ENCODE measurements at places on chromosomes 16 and 17.

DNA sequence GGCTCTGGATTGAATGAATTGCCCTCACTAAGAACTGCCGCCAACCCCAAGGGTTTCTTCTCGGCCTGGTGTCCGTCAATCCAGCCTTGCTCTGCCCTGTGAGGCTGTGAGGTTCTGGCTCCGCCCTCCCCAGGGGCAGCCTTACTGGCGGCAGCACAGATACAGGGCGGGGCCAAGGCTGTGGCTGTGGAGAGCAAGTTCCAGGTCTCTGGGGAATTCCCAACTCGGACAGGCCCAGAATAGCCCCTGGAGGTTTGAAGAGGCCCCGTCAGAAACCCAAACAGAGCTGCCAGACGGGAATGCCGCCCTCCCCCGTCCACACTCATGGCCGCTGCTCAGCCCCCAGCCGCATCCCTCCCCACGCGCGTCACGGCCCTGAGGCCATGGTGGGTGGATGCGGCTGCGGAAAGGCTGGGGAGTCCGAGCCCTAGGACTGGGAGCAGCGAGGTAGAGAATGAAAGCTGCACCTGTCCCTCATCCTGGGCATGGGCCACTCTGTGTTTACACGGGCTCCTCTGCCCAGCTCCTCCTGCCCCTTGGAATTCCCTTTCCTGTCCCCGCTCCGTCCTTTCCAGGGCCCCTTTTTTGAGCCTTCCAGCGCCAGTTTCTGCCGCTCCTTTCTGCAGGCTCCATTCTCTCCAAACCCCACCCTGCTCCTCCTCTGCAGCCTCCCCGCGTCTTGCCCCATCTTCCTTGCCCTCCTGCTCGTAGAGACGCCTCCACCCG is 660 bp upstream of the PRRT2 start:
- DNase-seq, result no peak

DNA sequence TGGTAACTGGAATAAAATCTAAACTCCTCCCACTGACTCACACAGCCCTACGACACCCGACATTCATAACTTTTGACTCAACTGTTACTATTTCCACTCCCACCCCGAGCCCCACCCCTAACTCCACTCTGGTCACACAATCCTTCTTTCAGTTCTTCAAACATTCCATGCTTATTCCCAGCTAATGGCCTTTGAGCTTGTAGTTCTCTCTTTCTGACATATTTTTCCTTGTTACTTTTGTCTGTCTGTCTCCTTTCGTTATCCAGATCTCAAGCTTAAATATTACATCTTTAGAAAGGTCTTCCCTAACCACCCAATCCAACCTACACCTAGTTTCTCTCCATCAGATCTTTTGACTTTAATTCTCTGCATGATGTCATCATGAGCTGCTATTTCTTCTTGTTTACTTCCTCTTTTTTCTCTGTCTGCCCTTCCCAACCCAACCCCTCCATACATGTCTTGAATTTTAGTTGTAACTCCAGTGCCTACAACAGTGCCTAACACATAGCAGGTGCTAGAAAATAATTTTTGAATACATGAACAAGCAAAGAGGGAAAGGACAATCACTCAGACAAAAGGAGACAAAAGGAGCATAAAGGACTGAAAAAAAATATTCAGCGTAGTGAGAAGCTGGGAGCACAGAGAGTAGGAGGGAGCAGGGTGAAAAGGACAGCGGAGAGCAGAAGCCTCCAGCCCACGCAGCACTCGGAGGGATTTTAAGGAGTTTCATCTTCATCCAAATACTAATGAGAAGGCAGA is 65.2 kb upstream of the SMIM36 start:
- DNase-seq, result no peak

- peak; percentile 37 for DNase-seq
Measured at GRCh38 chr16:48432136-48432535, 46.9 kb upstream of the SIAH1 start.

- DNase-seq, result no peak
Measured at GRCh38 chr17:39360537-39360936, 40.9 kb downstream of the FBXL20 start.

DNA sequence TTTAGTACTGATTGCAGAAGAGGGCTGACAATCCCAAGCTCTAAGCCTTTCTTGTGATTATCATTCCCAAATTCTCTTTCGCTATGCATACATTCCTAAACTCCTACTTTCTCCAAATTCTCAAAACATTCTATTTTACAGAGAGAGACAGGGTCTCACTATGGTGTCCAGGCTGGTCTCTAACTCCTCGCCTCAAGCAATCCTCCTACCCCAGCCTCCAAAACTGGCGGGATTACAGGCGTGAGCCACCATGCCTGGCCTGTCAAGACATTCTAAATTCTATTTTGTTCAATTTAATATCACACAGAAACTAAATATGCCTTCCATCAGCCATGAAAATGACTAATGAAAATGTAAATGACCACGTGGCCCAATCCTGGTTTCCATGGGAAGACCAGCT is 39.8 kb downstream of the ANKRD11 start:
- DNase-seq, result no peak

DNA sequence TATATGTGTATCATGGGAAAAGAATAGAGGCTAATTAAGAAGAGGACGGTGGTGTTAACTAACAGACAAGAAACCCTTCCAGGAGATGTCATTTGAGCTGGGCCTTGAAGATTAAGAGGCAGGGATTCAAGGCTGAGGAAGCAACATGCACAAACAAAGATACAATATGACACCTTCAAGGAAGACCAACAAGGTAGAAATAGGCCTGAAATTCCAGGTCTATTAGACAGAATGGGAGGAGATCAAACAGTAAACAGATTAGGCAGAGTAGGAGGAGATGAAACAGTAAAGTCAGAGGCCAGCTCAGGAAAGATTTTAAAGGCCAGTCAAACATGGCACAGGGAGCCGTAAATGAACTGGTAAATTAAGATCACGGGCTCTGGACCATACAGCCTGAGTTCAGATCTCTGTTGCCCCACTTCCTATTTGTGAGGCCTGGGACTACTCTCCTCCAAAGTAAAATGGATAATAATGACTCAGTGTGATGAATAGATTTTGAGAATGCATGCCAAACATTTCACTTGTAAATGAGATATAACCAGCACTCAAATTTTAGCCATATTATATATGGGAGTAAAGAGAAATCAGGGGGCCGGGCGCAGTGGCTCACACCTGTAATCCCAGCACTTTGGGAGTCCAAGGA is 38.9 kb downstream of the USP31 start:
- no peak for DNase-seq

DNA sequence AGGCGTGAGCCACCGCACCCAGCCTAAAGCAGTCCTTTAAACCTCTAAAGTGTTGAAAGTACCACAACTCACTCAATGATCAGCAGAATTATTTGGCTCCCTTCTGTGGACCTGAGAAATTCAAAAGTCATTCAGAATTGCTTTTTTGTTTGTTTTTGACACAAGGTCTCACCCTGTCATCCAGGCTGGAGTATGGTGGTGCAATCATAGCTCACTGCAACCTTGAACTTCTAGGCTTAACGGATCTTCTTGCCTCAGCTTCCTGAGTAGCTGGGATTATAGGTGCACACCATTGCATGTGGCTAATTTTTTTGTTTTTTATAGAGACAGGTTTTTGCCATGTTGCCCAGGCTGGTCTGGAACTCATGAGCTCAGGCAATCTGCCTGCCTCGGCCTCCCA is 44.3 kb downstream of the TRAF4 start:
- DNase-seq, result no peak

GRCh38 chr17:28227316-28228108 is 91.5 kb upstream of the TMEM97 start:
- no peak for DNase-seq

DNA sequence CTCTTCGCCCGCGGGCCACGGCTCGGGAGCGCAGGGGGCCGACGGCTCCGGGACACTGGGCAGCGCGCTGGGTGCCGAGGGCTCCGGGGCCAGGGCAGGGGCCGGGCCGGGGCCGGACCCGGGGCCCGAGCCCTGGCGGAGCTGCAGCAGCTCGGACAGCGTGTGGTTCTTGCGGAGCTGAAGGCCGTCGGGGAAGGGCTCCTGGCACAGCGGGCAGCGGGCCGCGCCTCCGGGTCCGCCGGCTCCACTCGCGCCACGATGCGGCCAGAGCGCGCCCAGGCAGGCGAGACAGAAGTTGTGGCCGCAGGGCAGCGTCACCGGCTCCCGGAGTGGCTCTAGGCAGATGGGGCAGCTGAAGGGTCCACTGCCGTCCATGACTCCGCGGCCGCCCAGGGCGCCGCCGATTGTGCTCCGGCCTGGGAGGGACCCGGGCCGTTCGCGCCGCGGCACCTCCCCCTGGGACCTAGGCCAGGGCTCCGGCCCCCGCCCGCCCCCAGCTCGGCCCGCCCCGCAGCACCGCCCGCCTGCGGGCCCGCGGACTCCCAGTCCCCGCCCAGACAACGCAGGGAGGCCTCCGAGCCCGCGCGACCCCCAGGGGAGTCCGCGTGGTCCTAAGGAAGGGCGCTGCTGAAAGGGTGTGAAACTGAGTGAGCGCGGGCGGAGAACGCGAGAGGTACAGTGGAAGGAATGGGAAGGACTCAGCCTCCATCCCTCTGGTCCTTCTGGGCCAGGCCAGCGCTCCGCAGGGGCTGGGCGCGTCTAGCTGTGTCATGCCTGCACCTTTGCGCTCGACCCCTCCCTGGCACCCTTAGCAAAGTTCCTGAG is at the start of gene TRIM47:
TSS of gene TRIM47 (minus strand) at position 408 of the 825 bp plus-strand sequence. CDS start at position 375, 33 bp downstream.
- DNase-seq, result peak; percentile 8

DNA sequence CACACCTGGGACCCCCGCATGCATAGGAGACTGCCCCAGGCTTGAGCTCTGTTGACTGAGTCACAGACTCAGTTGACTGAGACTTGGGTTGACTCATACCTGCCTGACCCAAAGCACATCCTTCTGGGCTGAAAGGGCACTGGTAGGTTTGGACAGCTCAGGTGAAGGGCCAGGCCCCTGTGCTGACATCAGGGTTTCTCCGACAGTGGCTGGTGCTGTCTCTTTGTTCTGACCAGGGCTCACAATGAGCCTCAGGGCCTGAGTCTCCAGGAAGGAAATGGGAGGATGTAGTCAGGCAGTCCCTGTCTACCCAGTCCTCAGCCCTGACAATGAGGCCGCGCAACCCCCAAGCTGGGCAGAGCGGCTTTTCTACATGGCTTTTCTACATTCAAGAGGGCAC is 6.5 kb downstream of the SPNS2 start:
- DNase-seq, result no peak

GRCh38 chr17:48486557-48486956 is 44.3 kb downstream of the HOXB1 start:
- no peak for DNase-seq

All from KG1 (cell line).